ENCODE measurements at places on chromosomes 16 and 17.

GRCh38 chr17:49061524-49061943, 64.3 kb downstream of the IGF2BP1 start:
- no peak for DNase-seq

- DNase-seq = no peak
These were observed 39.5 kb downstream of the VMP1 start for GRCh38 chr17:59746849-59747445.

DNA sequence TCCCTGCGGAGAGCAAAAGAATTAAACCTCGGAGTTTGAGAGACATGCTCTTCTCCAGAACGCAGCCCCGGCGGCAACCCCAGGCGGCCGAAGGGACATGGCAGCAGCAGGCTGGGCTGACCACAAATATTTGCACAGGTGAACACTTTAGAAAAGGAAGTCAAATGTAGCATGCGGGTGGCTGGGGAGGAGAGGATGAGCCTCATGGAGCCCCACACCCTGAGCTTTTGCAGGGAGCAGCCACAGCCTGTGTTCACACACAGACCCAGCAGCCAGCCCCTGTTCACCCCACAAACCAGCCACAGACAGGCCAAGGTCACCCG, 17.8 kb downstream of the HS3ST6 start:
- no peak for DNase-seq

GRCh38 chr17:57338257-57338914, 82.1 kb downstream of the MSI2 start:
- no peak for DNase-seq

GRCh38 chr17:48113201-48113676, 5.7 kb downstream of the SNX11 start:
- DNase-seq = no peak

- DNase-seq = no peak
These were observed 84.1 kb upstream of the KIFC3 start for GRCh38 chr16:57886427-57886826.

DNA sequence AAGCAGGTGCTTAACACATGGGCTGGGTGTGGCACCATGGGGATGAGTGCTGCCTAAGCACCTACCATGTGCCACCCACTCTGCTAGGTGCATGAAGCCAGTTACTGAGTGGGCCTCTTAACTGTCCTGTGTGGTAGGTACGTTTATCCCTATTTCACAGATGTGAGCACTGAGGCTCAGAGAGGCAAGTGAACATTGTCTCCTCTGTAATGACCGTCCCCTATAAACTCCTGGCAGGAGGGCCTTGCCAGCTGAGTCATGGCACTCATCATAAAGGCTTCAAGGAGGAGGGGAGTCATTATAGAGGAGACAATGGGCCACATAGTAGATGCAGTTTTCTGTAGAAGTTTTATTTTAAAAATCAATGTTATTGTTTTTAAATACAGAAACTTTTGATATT, 79.1 kb downstream of the RAB11FIP4 start:
- no peak for DNase-seq

- no peak for DNase-seq
These were observed 30.8 kb downstream of the FOXL1 start for GRCh38 chr16:86609115-86609514.

DNA sequence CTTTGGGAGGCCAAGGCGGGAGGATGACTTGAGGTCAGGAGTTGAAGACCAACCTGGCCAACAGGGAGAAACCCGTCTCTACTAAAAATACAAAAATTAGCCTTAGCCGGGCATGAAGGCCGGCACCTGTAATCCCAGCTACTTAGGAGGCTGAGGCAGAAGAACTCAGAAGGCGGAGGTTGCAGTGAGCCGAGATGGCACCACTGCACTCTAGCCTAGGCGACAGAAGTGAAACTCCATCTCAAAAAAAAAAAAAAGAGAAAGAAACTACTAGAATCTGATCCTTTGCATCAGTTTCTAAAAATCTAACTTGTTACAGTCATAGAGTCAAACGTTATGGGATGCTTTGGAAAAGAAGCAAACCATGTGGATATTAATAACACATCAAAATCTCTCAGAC, 1.6 kb upstream of the PECAM1 start:
- no peak for DNase-seq

DNA sequence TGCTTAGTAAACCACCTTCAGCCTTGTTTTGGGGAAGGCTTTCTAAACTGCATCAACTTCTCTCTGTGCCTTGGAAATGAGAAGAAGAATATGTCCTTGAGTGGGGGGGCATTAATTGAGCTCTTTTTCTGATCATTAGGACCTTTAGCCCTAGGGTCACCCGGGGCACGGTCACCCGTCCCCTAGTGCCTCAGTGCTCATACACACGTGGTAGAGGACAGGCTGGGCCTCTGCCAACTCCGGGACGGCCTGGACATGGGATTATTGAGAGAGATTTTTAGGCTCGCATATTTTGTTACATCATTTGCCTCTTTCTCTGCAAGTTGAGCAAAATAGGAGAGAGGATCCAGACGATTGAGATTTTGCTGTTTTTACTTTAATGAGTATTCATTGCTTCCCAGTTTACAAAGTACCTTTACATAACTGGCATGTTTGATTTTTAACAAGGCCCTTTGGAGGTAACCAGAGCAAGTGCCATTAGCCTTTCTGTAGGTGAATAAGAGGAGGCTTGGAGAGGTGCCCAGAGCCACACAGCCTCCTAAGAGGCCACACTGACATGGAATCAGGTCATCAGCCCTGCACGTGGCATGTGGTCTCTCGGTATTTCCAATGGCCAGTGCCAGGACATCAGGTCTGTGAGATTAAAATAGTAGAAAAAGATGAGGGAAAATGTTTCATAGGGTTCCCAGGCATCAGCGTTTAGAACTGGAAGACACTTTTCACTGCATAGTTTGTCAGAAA, 11.1 kb downstream of the PMM2 start:
- no peak for DNase-seq

DNA sequence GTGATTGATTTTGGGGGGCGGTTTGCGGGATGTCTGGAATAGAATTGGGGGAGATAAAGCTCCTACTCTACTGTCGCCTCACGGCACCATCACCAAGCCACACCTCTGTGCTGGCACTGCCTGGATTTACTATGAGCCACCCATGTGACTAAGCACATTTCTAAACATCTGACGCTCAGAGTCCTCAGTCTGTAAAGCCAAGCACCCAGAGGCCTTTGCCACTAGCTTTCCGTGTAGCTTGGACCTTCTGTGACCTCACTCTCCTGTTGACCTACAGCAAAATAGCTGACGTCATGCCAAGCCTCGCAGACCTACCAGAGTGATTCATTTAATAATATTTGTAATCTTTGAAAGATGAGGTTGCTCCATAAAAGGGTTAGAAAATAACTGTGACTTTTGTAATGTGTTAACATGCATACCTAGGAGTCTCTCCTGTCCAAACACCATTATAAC, 38.5 kb upstream of the MYOCD start:
- no peak for DNase-seq

DNA sequence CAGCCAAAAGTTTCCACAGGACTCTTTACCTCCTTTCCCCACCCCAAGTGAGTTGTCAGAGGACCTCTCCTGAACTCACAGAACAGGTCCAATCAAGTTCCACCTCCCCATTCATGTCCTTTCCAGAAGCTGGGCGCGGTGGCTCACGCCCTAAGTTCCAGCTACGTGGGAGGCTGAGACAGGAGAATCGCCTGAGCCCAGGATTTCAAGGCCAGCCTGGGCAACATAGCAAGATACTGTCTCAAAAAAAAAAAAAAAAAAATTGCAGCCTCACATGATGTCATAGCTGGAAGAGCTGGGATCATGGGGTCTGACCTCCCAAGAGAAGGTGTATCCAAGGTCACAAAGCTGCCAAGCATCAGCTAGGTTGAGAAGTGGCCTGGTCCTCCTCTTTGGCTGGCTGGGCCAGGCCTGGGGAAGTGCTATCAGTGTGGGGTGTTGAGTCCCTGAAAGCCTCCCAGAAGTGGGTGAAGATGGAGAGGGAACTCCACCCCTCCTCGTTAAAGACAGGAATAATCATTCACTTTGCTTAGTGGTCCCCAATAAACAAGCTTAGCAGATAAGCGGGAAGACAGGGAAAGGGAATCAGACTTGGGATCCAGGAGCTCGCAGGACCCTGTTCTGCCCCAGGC, 5.5 kb upstream of the MNT start:
- DNase-seq = no peak

DNA sequence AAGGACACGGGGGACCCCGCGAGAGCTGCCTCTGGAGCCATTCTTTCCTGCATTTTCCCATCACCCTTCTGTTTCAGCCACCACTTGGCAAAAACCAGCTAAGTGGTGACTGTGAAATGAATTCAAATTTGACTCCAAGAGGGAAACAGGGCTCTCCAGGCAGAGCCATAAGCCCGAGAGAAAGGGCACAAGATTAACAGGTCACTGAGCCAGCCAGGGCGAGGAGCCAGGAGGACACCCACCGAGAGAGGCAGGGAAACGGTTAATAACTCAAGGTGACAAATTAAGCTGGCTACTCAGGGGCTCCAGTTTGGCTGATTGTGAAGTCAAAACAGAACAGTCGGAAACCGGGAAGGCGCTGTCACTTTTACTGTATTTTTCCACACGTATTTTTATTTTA, 67.8 kb upstream of the SOX9 start:
- DNase-seq = no peak

DNA sequence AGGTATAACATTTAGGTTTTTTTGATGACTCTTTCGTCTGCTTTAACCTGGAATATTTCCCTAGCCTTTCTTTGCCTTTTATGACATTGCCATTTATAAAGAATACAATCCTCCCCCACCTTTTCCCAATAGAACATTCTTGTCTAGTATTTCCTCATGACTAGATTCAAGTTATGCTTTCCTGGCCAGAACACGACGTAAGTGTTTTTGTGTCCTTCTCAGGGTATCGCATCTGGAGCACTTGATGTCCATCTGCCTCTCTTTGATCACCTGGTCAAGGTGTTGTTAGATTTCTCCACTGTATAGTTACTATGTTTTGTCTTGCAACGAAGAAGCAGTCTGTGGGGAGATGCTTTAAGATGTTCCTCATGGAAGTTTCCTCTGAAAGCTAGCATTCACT, 87.4 kb downstream of the MSI2 start:
- DNase-seq = no peak

DNA sequence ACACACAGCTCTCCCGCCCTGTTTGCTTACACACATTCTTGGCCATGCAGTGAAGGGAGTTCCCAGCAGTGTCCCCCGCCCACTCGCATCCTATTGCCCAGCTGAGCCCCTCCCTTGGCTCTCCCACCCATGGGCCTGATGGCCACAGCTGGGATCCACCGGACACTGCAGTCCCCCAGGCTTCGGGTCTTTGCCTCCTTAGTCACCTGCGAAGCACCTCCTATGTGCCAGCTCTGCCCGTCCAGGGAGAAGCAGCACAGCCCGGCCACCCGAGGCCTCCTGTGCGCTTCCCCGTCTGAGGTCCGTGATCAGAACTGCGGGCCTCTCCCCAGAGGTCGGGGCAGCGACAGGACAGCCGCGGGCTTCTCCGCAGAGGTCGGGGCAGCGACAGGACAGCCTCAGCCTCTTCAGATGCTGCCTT, 136.9 kb downstream of the BANP start:
- DNase-seq = no peak

DNA sequence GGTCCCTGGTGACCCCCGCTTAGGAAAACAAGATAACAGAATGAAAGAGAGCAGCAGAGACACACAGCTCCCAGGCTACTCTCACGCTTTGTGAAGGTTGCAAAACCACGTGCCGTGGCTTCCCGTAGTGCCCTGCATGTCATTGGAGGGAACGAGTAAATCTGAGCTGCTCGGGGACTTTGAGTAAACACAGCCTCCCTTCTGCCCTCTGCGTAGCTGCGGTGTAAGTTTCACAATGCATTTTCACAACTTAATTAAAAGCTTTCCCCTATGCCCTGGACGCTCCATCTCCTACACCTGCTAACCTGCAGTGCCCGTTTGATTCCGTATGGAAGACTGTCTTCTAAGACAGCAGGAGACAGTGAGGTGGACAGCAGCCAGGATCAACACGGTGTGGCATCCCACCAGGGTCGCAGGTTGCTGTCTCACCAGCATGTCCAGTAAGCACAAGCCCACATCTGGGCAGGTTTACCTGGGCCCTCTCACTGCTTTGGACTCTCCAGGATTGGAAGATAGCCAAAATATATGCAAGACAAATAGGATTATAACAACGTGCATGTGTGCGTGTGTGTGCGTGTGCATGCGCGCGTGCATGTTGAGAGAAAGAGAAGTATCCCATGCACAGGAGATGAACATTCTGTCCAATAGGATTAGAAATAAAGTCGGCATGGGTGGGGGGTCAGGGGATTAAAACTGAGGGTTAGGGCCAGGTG, 116.4 kb upstream of the RCVRN start:
- no peak for DNase-seq

DNA sequence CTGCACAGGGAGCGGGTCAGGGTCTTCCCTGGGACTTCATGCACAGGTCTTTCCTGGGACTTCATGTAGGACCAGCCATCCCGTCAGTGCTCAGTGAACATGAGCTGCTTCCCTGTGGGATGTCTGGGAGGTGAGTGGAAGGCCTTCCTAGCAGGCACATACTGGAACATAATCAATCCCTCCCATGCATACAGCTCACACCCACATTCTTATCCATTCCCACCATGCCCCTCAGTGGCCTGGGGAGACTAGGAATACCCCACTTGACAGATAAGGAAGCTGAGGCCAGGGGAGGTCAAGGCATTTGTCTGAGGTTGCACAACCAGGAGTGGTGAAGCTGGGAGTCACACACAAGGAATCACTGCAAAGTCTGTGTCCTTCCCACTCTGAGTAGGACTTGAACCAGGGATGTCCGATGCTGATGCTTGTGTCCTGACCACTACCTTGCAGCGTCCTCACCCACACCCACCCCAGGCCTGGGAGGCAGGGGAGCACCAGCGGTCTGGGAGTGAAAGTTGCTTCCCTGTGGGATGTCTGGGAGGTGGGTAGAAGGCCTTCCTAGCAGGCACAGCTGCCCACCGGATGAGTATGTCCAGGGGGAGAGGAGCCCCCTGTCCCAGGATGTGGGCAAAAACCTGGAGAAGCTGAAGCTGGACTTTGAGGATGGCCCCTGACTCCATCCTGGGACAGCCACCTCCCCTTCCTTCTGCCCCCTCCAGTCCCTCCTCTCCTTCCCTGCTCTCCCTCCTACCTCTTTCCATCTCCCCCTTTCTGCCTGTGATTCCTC, 1.0 kb upstream of the NLRC5 start:
- DNase-seq = no peak

- no peak for DNase-seq
These were observed 888.1 kb downstream of the KCNJ2 start for GRCh38 chr17:71057448-71057847.

DNA sequence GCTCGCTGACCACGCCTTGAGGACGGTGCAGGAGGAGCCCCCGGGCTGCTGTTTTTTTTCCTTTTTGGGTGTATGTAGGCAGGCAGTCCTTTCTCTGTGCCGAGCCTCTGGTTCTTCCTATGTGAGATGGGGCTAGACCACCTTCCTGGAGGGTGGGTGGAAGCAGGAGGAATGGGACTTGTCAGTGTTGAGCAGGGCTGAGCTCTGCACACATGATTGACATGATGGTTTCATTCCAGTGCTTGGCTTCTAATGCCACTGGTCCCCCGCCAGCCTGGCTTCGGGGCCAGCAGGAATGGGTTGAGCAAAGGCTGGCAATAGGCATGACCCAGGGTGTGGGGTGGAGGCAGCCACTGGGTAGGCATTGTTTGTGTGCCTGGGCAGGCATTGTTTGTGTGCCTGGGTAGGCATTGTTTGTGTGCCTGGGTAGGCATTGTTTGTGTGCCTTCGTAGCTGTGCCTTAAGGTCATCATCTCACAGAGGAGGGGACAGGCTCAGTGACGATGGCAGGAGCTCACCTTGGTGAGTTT, 14.2 kb upstream of the ADCY7 start:
- DNase-seq = no peak

- DNase-seq = no peak
These were observed 63.4 kb downstream of the BRIP1 start for GRCh38 chr17:61799812-61800484.

All from activated T-cell treated with anti-CD3 and anti-CD28 coated beads for 24 hours (primary cell).